T follicular helper cell (primary cell): ENCODE measurements at places on chromosomes 1 and 21.

- DNase-seq: no peak
These were observed 12.3 kb upstream of the OR10J5 start for GRCh38 chr1:159548126-159548525.

GRCh38 chr1:234316937-234317336, 56.3 kb upstream of the COA6 start:
- no peak for DNase-seq

DNA sequence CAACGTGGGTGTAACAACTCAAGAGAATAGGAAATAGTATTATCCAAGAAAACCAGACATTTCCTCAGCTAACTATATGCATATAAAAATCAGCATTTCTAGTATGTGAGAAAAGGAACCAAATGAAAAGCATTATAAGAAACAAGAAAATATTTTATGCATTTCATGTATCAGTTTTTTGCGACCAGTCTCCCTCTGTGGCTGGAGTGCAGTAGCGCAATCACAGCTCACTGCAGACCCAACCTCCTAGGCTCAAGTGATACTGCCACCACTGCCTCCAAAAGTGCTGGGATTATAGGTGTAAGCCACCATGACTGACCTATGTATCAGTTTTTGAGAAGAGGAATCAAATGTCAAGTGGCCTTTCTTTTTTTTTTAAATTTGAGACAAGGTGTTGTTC, 31.0 kb downstream of the SLC16A1 start:
- DNase-seq: no peak

- DNase-seq: no peak
These were observed 10.4 kb upstream of the ACOT11 start for GRCh38 chr1:54537611-54538010.

DNA sequence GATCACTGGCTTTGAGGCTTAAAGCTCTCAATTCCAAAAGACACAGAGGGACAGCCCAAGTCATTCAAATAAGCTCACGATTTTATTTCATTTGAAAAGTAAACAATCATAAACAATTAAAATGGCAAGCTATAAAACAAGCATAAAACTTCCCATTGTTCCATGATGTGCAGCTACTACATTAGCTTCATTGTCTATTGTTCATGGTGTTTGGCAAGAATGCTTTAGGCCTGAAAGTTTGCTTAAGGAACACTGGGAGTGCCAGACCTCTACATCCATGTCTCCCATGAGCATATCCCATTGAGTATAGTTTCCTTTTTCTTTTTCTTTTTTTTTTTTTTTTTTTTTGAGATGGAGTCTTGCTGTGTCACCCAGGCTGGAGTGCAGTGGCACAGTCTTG, 286.1 kb upstream of the ESRRG start:
- no peak for DNase-seq

GRCh38 chr1:3417082-3417739, 37.3 kb upstream of the ARHGEF16 start:
- DNase-seq: no peak

DNA sequence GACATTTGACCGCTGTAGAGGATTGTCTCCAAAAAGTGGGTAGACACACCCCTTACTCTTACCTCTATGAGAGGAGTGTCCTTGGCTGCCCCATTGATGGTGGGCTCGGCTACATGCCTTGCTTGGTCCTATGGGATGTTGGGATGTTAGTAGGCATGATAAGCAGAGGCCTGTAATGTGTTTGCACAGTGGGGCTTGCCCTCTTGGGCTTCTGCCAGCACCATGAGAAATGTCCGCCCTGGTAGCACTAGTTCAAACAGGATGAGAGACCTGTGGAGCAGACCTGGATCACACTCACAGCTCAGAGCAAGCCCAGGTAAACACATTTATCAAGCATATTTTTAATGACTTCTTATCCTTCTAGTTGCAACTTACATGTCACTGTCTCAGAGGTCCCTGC, 54.2 kb downstream of the SH3GLB1 start:
- DNase-seq: no peak
